ENCODE measurements at places on chromosomes 1 and 21.
A peak's percentile ranks its signal among the peaks of the same experiment; 100 is the strongest.

GRCh38 chr1:213131851-213132655, 81.0 kb downstream of the RPS6KC1 start:
- DNase-seq = no peak

- DNase-seq = no peak
These were observed 16.8 kb upstream of the ETV3 start for GRCh38 chr1:157154940-157155514.

- peak; percentile 70 for DNase-seq
These were observed 130.6 kb downstream of the EDEM3 start for GRCh38 chr1:184624051-184624450.

DNA sequence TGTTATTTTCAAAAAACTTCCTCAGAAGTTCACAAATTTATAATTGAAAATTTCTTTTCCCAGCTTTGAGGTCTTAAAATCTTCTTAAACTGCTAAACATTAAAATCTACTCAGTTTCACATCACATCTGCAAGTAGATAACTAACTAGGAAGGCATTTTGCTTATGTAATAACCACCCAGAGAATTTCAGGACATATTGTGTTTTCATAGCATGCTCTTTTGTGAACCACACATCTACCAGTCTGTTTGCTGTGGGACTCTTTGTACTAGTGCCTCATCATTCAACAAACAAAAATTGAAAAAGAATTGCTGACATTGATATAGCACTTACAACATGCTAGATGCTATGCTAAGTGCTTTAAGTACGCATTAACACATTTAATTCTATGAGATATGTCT, 31.6 kb upstream of the C1orf146 start:
- DNase-seq = peak; percentile 24

GRCh38 chr1:36208978-36209703, 15.1 kb upstream of the THRAP3 start:
- DNase-seq = no peak

GRCh38 chr1:109906160-109906838, 4.3 kb upstream of the CSF1 start:
- DNase-seq = no peak

DNA sequence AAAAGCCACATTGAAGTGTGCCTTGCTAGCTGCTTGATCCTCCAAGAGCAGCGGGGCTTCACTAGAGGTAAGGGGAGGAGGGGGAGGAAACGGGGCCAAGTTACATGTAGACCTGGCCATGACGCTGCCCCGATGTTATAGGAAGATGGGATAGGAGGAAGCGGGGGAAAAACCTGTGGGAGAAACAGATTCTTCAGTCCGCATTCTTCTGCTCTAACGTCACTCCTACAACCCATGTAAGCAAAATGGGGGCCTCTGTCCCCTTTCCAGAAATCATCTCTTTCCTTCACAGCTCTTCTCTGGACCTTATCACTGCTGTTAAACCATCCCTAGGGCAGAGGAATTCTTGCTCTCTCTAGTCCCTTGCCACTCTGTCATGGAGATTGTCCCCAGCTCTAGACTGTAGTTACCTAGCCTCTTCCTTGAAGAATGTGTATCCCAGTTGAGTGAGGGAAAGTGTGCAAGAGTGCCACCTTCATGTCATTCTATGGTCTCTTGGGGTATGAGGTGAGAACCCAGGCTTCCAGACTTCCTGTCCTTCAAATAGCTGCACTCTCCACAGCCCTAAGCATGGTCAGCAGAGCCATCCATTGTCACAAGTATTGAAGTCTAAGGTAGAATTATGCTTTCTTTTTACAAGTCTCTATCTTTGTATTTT, 11.4 kb downstream of the PLEKHO1 start:
- DNase-seq = no peak

DNA sequence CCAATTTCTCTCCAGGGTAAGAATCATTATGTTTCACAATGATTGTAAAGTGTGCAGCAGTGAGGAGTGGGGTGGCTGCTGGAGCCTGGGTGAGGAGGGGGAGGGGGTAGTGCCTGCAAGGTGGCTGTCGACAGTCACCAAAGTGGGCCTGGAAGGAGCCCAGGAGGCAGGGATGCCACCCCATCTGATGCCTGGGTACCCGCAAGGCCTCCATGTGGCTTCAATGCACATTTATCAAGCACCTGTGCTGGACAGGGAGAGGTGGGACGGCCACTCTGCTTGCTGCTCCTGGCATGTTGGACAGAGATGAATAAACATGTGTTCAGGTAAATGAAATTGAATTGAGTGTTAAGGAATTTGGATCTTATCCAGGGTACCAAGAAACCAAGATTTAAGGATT, 78.8 kb upstream of the DISP3 start:
- no peak for DNase-seq

GRCh38 chr1:38539931-38540330, 319.6 kb downstream of the RRAGC start:
- no peak for DNase-seq

- DNase-seq = no peak
These were observed 423.1 kb downstream of the HLX start for GRCh38 chr1:221302357-221302756.

DNA sequence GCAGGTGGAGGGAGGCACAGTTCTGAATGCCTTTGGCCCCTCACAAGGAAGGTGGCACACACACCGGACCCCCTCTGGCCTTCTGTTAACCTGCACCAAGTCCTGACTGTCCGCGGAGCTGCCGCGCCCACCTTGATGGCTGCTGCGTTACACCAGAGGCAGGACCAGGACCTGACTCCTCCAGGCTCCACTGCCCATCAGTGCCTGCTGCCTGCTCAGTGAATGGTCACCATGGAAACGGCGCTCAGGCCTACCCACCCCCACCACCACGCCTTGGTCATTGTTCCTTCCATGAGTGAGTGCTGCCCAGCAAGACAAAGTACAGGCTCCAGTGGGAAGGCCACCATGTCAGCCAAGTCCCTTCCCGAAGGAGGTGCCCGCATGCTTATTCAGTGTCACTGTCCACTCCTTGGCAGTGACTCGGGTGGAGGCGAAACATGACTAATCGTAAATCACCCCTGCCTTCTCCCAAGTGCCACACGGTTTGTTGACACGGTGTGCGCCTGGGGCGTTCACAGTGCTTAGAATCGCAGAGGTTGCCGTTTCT, 57.3 kb downstream of the SLC37A1 start:
- DNase-seq = no peak

GRCh38 chr1:221979444-221980032, 237.6 kb upstream of the DUSP10 start:
- no peak for DNase-seq

- no peak for DNase-seq
These were observed 53.6 kb downstream of the SLC45A1 start for GRCh38 chr1:8371372-8371991.

DNA sequence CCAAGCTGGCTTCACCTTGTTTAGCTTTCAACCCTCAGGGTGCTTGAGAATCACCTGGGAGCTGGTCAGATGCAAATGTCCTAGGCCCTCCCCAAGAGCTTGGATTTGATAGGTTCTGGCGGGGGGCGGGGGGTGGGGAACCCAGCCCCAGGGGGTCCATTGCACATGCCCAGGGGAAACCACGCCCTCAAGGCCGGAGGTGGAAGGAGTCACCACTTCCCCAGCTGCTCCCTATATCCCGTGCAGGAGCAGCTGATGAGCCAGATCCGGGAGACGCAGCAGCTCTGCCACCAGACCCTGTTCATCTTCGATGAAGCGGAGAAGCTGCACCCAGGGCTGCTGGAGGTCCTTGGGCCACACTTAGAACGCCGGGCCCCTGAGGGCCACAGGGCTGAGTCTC, 5.8 kb downstream of the TOR3A start:
- DNase-seq = no peak

DNA sequence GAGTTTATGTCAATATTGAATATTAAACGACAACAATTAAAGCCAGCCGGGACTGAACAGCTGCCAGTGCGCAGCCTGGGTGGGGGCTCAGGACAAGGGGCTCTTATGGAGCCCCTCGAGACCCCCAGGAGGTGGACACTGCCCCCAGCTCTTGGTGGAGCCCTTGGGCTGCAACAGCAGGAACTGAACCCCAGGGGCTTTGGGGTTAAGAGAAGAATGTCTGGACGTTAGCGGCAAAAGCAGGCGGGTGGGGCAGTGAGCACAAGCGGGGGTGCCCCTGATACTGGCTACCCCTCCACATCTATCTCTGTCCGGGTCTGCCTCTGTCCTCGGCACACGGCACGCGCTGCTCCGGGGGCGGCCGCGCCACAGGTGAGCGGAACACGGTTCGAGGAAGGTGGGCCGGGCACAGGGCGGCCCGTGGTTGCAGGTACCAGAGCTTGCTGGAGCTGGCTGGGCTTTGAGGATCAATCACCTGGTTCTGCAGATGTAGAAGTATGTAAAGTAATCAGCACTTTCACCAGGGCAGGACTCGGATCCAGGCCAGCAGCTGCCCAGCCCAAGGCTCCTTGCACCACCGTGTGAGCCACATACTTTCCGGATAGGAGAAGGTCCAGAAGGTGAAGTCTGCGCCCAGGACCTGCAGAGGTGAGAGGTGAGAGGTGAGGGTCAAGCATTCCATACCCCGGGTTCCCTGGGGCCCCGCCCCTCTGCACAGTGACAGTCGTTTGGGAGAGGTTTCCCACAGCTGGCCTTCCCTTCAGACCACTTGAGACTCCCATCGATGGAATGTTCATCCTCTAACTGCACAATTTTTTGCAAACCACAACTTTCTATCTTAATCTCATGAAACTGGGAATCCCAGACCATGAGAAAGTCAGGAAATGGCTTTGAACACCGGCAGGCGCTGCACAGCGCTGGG, 12.4 kb upstream of the POFUT2 start:
- DNase-seq = no peak

DNA sequence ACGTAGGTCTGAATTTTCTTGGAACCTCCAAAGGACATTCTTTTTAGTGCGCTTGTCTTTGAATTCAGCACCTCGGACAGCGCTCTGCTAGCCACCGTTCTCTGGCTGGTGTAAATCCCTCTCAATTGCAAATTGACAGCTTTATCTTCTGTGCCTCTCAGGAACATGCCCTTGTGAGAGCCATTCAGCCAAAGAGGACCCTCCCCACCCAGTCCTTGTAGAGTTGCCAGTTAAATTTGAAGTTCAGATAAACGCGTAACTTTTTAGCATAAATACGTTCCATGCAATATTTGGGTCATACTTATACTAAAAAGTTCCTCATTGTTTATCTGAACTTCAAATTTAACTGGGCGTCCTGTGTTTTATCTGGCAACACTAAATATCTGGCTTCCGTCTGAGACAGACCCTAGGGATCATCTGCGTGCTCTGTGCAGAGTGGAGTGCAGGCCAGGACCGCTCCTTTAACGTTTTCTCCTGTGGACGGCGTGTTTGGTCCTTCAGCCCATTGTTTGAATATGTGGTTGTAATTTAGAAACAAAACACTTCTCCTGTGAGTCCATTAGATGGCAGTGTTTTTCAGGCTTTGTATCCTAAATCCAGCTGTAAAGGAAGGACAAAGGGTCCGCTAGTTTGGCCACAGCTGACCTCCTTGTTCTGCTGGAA, 7.0 kb downstream of the KCNAB2 start:
- DNase-seq = no peak

- DNase-seq = no peak
These were observed 2.4 kb upstream of the C1orf159 start for GRCh38 chr1:1118011-1118875.

- no peak for DNase-seq
These were observed 82.2 kb downstream of the RIPK4 start for GRCh38 chr21:41684381-41685245.

GRCh38 chr21:16117331-16117730, 387.5 kb downstream of the USP25 start:
- DNase-seq = no peak

DNA sequence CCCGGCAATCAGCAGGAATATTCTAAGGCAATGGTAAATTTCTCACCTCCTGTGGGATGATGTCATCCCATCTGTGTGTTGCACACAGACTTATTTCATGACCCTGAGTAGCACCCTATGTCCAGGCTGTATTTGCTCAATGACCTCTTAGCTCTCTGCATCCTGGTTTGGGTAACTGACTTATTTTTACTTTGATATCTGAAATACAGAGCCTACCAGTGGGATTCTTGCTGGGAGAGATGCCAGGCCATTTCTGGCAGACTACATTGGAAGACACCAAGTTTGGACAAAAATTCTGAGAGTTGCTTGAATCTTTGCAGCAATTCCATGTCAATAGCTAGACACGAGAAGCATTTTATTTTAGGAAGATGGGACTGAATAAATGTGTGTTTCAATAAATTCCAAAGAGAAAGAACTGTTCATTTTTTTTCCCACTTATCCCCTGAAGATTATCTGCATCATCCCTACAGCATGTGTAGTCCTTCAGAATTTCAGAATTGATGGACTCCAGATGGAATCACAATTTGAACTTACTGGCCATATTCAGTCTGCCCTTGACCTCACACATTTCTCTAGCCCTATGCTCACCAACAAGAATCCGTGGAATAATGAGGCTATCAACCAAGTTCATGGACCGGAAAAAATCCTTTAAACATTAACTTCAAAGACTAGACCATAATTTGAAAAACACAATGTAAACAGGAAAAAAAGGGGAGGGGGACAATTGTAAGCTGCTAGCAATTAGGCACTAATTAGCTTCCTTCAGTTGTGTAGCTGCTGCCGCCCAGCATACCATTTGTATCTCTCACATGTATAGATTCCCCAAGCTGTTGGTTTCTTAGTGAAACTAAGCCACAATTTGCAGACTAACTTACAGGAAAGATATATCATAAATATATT, 226.5 kb downstream of the HMCN1 start:
- DNase-seq = no peak

DNA sequence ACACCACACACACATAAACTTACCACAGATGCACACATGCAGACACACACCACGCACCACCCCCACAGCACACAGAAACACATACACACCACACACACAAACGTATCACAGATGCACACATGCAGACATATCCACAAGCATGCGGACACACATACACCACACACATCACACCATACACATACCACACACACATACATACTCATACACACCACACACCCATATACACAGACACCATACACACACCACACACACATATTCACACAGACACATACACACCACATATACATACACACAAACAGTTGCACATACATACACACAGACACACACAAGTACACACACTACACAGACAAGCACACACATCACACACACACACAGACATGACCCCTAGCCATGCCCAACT, 37.5 kb upstream of the PDE9A start:
- no peak for DNase-seq

DNA sequence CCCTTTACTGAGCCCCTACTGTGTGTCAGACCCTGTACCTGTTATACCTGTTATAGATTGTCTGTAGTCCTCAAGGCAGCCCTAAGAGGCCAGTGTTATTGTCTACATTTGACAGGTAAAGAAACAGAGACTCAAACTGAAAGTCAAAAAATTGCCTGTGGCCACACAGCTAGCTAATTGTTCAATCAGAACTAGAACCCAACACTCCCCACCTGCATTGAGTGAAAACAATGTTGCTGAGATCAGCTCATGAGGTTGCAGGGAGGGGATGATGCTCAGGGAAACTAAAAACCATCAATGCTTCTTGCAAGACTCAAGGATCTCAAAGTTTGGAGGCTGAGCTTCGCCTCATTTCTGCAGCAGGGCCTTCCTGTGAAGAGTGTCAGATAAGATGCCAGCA, 109.5 kb upstream of the LMO4 start:
- no peak for DNase-seq

Data from brain pericyte (primary cell).